ENCODE measurements at places on chromosomes 4 and X. TPM values are rescaled to one million over a fixed set of nuclear protein-coding genes. Genes with fewer than 3 reads are reported as not detected.

The SLC10A4 gene
- not detected for total RNA-seq

The SAP30 gene
- 22.2 TPM for total RNA-seq

The CFP gene
- total RNA-seq, result 1.7 TPM

DNA sequence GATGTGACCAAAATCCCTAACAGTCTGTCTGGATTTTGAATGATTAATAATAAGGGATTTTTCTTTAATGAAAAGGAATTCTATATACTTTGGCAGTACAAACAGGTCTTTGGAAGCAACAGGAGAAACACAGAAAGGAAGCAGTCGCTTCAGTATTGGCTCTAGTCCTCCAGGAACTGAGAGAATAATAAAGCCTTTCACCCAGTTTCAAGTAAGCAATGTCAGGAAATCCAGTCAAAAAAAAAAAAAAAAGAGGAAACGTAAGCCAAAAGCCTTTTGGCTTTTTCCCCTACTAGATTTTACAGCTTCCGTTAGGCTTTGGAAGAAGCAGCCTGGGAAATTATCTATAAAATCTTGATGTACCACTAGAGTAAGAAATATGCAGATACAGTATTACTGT, 61.7 kb upstream of the HDAC8 start:
- H3K4me1 ChIP-seq, result no peaks in the 10 kb centered on the region
- no peaks in the 10 kb centered on the region for H3K27me3 ChIP-seq

DNA sequence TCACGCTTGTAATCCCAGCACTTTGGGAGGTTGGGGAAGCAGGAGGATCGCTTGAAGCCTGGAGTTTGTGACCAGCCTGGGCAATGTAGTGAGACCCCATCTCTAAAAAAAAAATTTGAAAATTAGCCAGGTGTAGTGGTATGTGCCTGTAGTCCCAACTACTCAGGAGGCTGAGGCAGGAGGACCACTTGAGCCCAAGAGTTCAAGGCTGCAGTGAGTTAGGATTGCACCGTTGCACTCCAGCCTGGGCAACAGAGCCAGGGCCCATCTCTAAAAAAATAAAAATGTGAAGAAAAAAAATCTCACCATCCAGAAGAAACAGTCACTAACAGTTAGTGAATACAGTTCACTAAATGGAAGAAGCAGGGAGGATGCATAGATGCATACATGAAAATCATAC, 34.8 kb downstream of the TMEM271 start:
- no peak for DNase-seq
- no peak overlapping the region for H3K27ac ChIP-seq
- no peak overlapping the region for H3K4me3 ChIP-seq
- no peaks in the 10 kb centered on the region for H3K27me3 ChIP-seq
- peaks cover 2% of the 10 kb centered on the region for H3K36me3 ChIP-seq
- no peaks in the 10 kb centered on the region for H3K4me1 ChIP-seq

Measured in thyroid gland (tissue), 4 donors.